ENCODE measurements at places on chromosomes 1 and 21.

GRCh38 chr1:102420034-102420433 is 423.3 kb upstream of the OLFM3 start:
- DNase-seq = no peak

GRCh38 chr1:167412072-167412471 is 106.3 kb downstream of the CD247 start:
- peak; percentile 37 for DNase-seq

DNA sequence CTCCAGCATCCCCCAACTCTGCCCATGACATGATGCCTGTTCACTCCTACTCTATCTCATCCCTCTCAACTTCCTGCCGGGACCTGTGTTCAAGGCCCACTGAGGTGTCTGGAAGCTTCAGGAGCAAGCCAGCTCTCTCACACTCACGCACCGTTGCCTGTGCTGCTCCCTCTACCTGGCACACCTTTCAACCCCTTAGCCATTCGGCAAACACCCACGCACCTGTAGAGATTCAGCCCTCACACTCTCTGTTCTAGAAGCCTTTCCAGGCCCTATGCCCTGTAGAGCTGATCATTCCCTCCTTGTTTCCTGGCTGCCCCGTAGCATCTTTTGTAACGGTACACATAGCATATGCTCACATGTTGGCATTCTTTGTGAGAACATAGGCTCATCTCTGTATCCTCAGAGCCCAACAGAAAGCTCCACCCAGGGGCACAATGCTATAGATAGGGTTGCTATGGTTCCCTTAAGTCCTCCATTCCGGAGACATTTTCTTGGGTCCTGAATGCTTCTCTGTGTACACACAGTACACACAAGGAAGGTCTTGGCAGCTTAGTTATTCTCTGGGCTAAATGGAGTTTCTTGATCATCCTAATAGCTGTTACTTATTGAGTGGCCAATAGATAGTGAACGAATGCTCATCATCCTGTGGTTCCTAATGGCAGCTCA is 1.3 kb downstream of the C8B start:
- no peak for DNase-seq

DNA sequence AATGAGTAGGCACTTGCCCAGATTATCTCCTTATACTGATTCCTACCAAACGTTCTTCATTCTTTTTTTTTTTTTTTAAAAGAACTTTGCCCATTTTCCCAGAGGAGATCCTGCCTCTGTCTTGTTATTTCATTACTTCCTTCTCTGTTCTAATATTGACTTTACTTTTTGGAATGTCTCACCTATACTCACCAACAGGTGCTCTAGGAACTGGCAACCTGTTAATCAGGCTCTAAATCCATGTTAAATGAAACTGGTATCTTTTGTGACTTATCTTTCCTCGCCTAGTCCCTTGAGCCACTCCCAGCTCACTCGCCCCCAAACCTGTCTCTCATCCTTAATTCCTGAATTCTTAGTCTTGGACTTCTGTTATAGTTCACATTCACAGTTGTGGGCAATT is 1.2 kb upstream of the CRCT1 start:
- DNase-seq = no peak

- DNase-seq = peak; percentile 99
These were observed at the start of gene ZBTB48 for GRCh38 chr1:6579374-6580118. Gene ZBTB48, plus strand, starts transcription at chr1:6579994. Its CDS starts 616 bp downstream, at chr1:6580610.

- DNase-seq = no peak
These were observed 59.2 kb downstream of the LEPR start for GRCh38 chr1:65479554-65480204.

DNA sequence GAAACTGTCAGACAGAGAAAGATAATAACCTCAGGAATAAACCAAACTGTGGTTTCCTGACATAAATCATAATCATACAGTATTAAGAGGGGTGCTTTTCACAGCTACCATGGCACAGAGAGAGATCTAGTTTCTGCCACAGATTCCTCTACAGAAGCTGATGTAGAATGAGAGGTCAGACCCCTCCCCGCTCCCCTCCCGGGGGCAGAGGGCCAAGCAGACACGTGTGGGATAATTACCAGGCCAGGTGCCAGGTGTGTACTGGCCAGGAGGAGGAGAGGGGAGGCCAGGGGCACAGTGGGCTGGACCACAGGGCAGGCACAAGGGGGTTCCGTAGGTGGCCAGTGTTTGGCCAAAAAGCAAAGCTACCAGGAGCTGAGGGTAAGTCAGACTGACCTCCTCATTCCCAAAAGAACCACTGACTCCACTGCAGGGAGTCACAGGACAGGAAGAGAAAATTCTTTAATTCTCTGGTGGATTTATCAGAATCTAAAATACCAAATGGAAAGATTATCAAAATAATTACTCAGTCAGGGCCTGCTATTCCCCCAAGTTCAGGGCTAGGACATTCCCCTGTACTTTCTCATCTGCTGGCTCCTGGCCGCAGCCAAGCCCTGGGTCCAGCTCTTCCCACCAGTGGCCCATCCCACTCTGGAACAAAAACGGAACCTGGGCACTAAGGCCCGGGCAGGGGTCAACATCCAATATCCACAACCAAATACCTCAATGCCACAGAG is 30.0 kb downstream of the C2CD2 start:
- DNase-seq = peak; percentile 33

DNA sequence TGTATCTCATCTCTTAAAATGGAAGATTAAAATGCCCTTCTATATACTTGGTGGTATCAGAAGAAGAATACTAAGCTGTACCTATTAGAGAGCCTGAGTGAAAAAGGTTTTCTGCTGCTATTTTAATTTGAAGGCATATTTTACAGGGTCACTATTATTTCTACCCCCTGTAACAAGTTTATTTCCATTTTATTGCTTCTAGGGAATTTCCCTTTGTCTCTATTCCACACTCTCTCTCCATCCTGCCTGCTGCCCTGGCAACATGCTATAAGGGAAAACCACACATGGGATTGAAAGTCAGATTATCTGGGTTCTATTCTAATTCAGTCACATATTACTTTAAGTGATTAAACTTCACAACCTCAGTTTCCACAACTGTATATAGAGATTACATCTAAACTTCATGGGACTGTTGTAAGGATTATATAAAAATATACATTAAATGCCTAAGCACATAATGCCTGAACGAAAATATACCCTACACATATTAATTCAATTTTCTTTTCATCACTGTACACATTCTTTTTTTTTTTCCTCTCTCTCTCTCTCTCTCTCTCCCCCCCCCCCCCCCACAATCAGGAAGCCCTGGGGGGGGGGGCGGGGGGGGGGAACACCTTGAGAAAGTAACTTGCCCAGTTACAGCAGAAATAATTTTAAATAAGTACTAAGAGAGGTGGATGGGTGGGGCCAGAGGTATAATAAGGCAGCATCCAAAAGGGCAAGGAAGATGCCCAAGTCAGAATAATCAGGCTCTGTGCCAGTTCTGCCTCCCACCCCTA is 51.5 kb downstream of the LUZP1 start:
- no peak for DNase-seq

- no peak for DNase-seq
These were observed 37.8 kb upstream of the PSEN2 start for GRCh38 chr1:226832613-226833012.

DNA sequence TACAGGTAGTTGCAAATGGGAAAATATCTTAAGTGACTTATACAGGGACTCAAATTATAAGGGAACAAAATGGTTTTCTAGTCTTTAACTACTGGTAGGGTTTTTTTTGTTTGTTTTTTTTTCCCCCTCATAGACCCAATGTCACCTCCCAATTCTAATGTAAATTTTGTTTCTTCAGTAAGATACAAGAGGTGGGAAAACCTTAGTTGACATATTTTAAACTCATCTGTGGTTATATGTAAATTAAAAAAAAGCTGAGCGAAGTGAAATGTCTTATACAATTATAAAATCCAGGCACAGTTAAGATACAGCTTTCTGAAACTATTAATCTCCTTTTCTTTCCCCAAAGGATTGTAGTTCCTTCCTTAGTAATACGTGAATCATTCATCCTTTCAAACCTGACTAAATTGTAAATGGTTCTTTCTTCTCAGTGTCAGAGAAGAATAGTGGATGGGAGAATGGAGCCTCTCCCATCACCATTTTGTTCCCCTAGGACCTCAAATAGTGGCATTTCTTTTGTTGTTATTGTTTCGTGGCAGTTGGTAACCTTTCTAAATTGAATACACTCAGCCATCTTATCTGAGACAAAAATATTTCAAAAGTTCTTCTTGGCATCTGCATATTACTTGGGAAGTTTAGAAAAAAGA is 11.2 kb downstream of the TSEN15 start:
- DNase-seq = no peak

- DNase-seq = no peak
These were observed 2.2 kb upstream of the G0S2 start for GRCh38 chr1:209672705-209673630.

- DNase-seq = no peak
These were observed 216.8 kb downstream of the KAZN start for GRCh38 chr1:14815175-14815877.

- no peak for DNase-seq
These were observed 457 bp downstream of the TRAPPC3 start for GRCh38 chr1:36148821-36149236.

GRCh38 chr1:59020151-59020997 is 236.5 kb upstream of the JUN start:
- DNase-seq = peak; percentile 33

GRCh38 chr1:26827663-26828062 is 1.2 kb downstream of the ZDHHC18 start:
- no peak for DNase-seq

DNA sequence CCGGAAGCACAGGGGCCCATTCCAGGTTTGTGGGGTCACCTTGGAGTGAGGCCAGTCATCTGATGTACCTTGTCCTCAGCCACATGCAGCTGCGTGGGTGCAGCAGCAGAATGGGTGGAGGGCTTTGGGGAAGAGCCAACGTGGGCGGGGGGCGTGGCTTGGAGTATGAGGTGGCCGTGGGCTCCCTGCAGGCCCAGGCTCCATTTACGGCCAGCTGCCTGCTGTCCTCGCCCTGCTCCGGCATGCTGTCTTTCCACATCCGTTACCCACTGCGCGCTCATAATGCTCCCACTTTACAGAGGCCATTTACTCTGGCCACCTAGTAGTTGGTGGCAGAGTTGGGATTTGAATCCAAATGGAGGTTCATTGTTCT is 27.8 kb upstream of the TINAGL1 start:
- DNase-seq = no peak

- no peak for DNase-seq
These were observed 14.1 kb downstream of the ROR1 start for GRCh38 chr1:63787875-63788274.

- no peak for DNase-seq
These were observed 19.3 kb upstream of the ADARB1 start for GRCh38 chr21:45054927-45055612.

GRCh38 chr1:170808216-170808885 is 127.0 kb upstream of the MROH9 start:
- DNase-seq = no peak

DNA sequence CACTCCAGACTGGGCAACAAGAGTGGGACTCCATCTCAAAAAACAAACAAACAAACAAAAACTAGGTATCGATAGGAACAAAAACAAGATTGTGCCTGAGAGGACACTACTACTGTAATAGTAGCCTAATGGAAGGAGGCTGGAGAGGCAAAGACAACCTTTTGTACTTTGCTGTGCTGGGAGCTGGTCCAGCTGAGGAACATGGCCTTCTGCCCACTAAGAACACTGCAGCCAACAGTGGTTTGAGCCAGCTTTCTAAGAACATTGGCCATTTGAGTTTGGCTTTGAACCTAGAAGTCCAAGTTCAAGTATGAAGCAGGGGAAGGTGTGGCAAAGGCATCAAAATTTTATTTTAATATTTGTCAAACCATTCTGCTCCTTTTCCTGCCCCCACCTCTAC is 22.7 kb upstream of the RGS8 start:
- no peak for DNase-seq

- no peak for DNase-seq
These were observed 4.4 kb upstream of the C2CD2 start for GRCh38 chr21:41957991-41958766.

DNA sequence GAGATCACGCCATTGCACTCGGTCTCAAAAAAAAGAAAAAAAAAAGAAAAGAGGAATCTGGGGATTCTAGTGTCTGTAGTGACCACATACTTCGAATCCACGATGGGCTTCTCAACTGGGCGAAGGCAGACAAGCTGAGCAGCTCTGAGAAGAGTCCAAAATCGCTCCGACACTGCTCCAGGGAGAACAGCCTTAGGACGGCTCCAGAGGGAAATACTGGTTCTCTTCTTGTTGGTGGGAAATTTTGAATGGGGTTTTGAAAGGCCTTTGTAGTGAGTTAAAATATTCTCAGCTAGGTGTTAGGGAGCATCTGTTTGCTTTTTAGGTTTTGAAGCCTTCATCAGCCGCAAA is 18.3 kb upstream of the HJV start:
- DNase-seq = no peak

- no peak for DNase-seq
These were observed 22.0 kb upstream of the DISP3 start for GRCh38 chr1:11456965-11457364.

- no peak for DNase-seq
These were observed 101.4 kb downstream of the BEND5 start for GRCh38 chr1:48675251-48675650.

- no peak for DNase-seq
These were observed 109.0 kb downstream of the SIK1 start for GRCh38 chr21:43317959-43318358.

GRCh38 chr1:115677182-115677555 is 35.4 kb downstream of the VANGL1 start:
- no peak for DNase-seq

GRCh38 chr1:205792481-205792881 is 17.2 kb upstream of the RAB29 start:
- no peak for DNase-seq

DNA sequence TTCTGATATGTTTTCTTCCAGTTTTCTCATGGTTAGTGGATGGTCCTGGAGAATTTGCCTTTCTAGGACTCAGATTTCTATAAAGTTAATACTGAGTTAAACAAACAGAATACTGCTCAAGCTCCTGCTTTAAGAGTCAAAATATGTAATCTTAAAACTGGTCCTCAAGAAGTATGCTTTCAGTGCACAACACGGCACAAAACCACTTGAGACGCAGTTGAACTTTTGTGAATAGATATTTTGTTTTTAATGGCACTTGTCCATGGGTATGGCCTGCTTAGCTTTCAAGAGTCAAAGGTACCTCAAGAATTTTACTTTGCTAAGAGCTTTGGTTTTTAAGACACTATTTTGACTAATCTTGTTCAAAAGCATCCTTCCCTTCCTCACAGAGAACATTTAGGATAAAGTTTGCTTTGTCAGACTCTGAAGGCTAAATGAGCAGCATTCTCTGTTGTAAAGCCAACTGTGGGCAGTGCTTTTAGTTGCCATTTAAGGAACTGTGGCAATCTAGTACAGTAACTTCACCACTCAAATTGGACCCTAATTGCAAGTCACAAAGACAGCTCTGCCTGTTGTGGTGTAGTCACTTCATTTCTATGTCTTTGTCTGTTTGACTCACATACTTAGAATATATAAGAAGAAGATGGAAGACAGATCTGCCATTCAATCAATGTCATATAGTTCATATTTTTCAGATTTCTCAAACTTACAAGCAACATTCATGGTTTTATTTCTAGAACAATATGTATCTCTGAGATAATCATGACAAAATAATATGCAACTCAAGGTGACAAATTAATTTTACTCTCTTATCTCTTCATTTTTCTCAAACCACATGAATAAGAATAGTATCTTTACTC is 28.8 kb downstream of the SAMD13 start:
- DNase-seq = no peak

Data from activated CD4-positive, alpha-beta T cell treated with anti-CD3 and anti-CD28 coated beads, Interleukin-2, amount 50 U/mL, for 48 hours (primary cell).